ENCODE measurements at places on chromosomes 13 and 19.
A peak's percentile ranks its signal among the peaks of the same experiment; 100 is the strongest.

DNA sequence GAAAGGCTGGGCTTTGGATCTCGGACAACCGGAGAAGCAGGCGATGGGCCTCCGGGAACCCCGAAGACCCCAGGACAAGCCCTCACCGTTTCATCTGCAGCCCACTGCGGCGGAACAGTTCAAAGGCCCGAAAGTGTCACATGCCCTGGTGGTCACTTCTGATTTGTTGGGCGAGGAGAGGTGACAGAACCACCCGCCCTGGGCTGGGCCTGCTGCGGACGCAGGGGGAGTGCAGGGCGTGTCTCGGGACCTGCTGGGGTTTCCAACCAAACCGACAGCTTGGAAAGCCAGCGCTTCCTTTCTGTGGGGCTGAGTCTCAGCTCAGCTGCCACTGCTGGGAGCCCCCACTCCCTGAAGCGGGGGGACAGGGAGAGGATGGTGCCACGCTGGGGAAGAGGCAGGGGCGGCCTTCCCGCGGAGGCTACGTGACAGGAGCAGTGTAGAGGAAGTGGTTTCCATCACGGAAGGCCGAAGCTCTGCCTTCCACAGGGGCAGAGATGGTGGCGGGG lies 22.8 kb upstream of the ZBTB7A start:
- peak; percentile 56 for DNase-seq

GRCh38 chr19:17775245-17775927 lies 19.6 kb upstream of the B3GNT3 start:
- DNase-seq, result peak; percentile 58

DNA sequence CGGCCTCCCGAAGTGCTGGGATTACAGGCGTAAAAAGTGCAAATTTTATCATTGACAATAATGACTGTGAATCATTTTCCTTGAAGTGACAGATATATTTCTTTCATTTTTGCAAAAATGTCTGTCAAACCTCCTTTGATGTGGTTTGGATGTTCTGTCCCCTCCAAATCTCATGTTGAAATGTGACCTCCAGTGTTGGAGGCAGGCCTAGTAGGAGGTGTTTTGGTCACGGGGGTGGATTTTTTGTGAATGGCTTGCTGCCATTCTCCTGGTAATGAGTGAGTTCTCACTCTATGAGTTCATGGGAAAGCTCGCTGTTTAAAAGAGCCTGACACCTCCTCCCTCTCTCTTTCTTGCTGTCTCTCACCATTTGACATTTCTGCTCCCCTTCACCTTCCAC lies 5.5 kb upstream of the SLC1A6 start:
- no peak for DNase-seq

GRCh38 chr13:98401934-98402333 lies 175.0 kb downstream of the STK24 start:
- DNase-seq, result no peak

GRCh38 chr13:50714891-50715290 lies 128.6 kb downstream of the DLEU7 start:
- DNase-seq, result no peak

GRCh38 chr19:33385956-33386355 lies 12.4 kb downstream of the CEBPG start:
- no peak for DNase-seq

DNA sequence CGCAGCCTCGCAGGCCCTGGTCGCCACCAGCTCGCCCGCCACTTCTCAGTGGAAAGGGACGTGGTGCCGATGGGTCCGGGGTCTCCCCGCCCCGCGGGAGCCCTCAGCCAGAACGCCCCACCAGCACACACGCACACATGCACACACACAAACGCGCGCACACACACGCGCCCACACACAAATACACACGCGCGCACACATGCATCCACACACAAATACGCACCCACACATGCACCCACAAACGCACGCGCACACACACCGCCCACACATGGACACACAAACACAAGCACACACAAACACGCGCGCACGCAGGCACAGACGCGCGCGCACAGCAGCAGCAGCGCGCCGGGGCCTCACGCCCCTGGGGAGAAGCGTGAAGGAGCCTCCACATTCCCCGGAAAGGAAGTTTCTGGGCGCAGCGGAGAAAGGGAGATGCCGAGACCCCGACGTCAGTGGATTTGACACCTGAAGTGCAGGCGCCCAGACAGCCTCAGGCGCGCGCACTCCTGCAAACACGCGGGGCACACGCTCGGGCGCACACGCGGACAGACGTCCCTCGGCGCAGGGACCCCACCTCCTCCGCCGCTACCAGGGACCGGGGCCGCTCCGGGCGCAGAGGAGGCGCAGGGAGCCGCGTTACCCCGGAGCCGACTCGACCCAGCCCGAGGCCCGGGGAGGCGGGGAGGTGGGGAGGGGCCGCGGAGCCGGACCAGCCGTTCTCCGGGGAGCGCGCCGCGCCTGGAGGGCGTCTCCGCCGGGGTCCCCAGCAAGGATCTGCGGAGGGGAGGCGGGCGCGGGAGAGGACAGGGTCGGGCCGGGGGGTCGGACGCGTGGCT lies 622 bp downstream of the RASA3 start:
- DNase-seq, result no peak

DNA sequence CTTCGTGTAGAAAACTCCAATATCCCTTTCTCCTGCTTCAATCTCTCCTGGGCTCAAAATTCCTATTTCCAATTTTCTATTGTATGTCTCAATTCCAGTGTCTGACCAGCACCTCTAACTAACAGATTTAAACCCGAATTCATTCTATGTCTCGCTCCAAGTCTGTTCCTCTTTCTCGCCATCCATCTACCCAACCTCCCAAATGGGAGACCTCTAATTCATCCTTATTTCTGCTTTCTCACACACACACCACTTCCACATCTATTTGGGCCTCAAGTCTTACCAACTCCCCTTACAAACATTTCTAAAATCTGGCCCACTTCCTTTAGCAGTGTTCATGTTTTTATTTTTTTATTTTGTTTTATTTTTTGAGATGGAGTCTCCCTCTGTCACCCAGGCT lies 53.3 kb downstream of the MBD3L2B start:
- no peak for DNase-seq

DNA sequence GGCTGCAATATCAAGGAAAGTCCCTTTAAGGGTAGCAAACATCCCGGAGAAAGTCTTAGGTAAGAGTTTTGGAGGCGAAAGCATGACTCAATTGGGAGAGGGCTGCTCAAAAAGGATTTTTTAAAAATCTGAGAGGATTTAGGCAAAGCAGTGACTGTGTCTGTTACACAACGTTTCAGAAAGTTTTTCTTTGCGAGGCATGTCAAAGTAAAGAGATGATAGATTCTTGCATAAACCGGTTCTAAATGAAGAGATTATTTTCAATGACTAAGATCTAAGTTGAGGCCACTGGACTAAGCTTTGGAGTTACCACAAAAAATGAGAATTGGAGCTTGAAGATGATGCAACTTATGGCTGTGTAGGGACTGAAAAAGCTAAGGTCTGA lies 43.7 kb upstream of the ENOX1 start:
- no peak for DNase-seq

- no peak for DNase-seq
Observed at GRCh38 chr13:42377640-42378382, 105.9 kb downstream of the AKAP11 start.

DNA sequence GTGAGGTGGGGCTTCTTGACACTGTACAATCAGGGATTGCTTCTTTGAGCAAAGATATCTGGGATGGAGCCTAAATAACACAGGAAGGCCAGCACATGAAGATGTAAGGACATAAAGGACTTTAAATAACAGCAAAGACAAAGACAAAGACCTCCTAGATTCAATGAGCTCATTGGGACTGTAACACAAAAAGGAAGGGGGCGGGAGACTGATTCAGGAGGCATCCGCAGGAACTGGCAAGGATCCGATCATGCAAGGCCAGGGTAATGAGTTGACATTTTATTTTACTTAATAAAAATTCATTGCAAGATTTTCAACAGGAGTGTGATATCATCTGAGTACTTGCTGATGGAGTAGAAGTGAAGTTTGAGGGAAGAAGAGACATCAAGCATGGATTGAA lies 121.5 kb downstream of the LHFPL6 start:
- DNase-seq, result no peak

DNA sequence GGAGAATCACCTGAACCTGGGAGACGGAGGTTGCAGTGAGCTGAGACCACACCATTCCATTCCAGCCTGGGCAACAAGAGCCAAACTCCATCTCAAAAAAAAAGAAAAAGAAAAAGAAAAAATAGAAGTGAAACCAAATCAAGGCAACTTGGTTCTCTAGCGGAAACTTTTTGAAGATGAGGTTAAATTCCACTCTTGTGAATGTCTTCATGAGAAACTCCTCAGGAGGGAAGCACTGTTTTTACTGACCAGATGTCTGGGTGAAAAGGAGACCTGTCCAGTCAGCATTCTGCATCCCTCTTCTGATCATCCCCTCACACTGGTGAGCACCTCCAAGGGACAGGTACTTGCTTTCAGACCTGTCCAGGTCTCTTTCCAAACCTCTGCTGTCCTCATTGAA lies 15.8 kb downstream of the BRD4 start:
- DNase-seq, result no peak

- no peak for DNase-seq
Observed at GRCh38 chr19:7618771-7619510, 10.4 kb downstream of the XAB2 start.

GRCh38 chr19:47322058-47322457 lies 9.9 kb upstream of the C5AR2 start:
- no peak for DNase-seq

- DNase-seq, result peak; percentile 70
Observed at GRCh38 chr19:2648528-2648937, 54.0 kb downstream of the GNG7 start.

DNA sequence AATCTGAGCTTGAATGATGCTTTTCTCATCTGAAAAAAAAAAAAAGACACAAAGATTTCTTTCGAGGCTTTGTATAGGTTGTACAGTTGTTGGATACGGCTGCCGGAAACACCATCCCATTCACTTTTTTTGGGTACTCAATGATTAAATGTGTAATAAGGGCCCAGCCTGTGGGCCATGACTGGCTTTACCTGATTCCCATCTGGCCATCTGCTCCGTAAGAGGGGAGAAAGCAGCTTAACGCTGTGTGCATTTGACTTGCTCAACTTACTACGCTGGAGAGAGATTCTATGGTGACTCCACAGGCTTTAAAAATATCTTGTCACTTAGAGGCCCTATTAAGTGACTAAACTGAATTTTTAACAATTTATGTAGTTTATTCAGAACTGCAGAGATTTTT lies 731 bp downstream of the ZNF558 start:
- DNase-seq, result no peak

- DNase-seq, result no peak
Observed at GRCh38 chr13:42272115-42272803, at the start of gene AKAP11. TSS of gene AKAP11 (plus strand) at chr13:42272152. CDS start at chr13:42286349, 14,197 bp downstream.

DNA sequence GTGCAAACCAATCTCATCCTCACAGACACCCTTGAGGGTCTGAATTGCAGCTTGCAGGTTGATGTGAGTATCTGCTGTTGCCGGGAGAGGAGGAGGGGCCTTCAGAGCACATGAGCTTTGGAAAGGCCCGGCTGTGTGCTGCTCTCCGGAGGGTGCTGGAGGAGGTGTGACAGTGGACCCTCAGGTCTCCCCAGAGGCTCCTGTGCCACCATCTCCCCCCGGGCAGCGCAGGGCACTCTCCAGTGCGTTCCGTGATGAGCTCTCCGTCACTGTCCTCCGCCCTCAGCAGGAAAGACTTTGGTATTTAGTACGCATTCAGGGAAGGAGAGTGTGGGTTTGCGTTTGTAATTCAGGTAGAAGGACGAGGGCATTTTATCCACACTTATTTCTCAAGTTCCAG lies 20.0 kb downstream of the LAMP1 start:
- DNase-seq, result no peak

GRCh38 chr13:75558145-75558840 lies 8.7 kb downstream of the UCHL3 start:
- DNase-seq, result no peak

DNA sequence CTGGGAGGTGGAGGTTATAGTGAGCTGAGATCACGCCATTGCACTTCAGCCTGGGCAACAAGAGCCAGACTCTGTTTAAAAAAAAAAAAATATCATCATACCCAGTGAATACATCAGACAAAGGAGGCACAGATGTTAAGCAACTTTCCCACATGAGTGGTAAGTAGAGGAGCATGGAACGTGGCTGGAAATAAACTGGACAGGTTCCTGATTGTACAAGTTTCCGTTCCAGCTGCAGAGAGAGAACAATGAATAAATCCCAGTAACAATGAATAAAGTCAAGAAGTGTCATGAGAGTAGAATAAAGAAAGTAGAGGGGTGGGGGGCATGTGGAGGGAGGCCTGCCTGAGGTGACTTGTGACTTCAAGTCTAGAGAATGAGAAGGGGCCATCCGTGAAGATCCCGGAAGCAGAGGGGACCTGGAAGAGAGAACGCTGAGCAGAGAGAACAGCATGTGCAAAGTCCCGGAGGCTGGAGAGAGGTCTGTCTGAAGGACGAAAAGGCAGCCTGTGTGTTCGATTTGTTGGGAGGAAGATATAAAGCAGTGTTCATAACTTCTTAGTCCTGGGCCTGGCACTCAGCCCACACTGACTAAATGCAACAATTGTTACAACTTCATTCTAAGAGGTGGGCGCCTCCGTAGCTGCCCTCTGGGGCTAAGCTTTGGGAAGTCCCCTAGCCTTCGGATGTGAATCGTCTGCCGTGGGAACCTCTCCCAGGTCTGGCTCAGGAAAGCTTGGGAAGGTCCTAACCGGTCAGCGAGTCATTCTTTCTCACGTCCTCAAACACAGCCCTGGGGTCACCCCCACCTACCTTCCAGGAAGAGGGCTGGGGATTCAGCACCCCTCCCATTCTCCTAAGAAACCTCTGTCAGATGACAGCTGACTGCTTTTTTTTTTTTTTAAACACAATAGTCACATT lies 15.3 kb upstream of the ARHGEF18 start:
- no peak for DNase-seq

- DNase-seq, result no peak
Observed at GRCh38 chr13:47499358-47500150, 501.5 kb downstream of the SUCLA2 start.

GRCh38 chr13:100604918-100605710 lies 16.5 kb upstream of the GGACT start:
- no peak for DNase-seq

DNA sequence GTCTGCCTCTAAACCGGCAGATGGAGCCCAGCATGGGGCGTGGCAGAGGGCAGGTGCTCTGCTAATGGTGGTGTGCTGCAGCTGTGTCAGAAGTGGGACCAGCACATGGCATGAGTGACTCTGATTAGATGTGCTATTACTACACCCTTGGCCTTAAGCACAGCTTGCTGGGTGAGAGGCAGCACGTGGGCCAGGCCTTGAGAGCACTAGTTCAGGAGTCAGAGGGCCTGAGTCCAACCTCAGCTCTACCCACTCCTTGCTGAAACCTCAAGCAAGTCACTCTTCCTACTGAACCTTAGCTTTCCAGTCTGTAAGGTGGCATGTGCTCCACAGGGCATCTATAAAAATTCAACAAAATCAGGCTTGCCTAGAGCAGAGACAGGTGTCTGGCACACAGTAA lies 22.7 kb downstream of the AKT2 start:
- no peak for DNase-seq

- DNase-seq, result no peak
Observed at GRCh38 chr19:42487032-42487797, 41.1 kb downstream of the CEACAM1 start.

DNA sequence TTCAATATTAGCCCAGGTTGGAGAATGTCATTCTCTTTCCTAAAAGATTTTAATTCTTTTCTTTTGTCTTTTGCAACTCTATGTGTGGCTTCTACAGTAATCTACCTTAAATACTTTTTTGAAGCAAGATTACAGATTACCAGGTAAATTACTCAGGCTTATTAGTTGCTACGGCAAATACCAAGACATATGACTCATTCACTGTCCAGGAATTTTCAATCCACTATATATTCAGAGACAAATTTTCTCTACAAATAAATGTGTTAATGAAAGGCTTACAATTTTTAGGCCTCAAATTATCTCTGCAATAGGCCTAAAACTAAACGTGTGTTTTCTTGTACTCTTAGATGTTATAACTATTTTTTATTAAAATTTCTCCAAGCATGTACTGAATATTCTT lies 631.3 kb downstream of the DIAPH3 start:
- no peak for DNase-seq
